Activated naive CD4-positive, alpha-beta T cell treated with anti-CD3 and anti-CD28 coated beads, Interleukin-2, amount 50 U/mL, for 72 hours (primary cell): ENCODE measurements at places on chromosomes 2 and 18. TPM values are rescaled to one million over a fixed set of nuclear protein-coding genes. Genes with fewer than 3 reads are reported as not detected.

Gene OXER1
- 0.54 TPM for total RNA-seq

Gene ZNF804A
- not detected for total RNA-seq

Gene HRH4
- total RNA-seq, result not detected

Gene CPO
- total RNA-seq, result not detected

Gene SLC14A1
- total RNA-seq, result 0.14 TPM

Gene TP53I3
- 2.6 TPM for total RNA-seq

Gene XDH
- total RNA-seq, result not detected

Gene TWIST2
- not detected for total RNA-seq

Gene TMEM18
- total RNA-seq, result 36.9 TPM

Gene ESPNL
- 0.18 TPM for total RNA-seq

Gene ECEL1
- total RNA-seq, result not detected

Gene GREB1
- 0.91 TPM for total RNA-seq

Gene ZNF407
- 22.1 TPM for total RNA-seq

Gene SCYGR4
- not detected for total RNA-seq

Gene SMAD2
- total RNA-seq, result 108 TPM

Gene ANKRD30BL
- total RNA-seq, result not detected
